CD4-positive, alpha-beta T cell (primary cell): ENCODE measurements at places on chromosomes 2 and 18. TPM values are rescaled to one million over a fixed set of nuclear protein-coding genes. Genes with fewer than 3 reads are reported as not detected.
A peak's percentile ranks its signal among the peaks of the same experiment; 100 is the strongest.

DNA sequence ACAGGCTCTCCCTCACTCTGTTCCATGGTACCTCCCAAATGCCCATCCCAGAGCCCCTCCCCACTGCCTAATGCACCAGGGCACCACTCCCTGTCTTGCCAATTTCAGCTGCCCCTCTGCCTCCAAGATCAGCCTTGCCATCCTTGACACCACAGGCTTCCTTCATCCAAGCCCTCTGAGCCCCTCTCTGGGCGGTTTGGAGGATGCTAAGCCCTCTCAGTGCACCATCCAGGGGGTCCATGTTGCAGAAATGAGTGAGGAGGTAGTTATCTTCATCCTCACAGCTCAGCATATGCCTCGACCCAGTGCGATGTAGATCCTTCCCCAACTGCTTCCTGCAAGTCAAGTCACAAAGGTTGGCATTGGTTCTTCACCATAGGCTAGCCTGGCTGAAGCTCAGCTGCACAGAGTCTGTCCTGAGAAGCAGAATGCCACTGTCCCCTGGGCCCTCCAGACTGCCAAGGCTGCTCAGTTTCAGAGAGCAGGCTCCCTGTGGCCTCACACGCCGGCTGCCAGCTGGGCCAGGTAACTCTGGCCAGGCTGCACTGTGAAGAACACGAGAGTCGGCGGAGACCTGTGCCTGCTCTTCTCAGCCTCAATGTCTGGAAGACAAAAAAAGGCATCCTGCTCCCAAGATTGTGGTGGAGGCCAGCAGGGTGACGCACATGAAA, 9.9 kb upstream of the MAP3K2 start:
- peaks cover 2% of the 10 kb centered on the region for H3K4me1 ChIP-seq
- no peak for DNase-seq
- no peak overlapping the region for H3K4me3 ChIP-seq
- no peaks in the 10 kb centered on the region for H3K36me3 ChIP-seq

DNA sequence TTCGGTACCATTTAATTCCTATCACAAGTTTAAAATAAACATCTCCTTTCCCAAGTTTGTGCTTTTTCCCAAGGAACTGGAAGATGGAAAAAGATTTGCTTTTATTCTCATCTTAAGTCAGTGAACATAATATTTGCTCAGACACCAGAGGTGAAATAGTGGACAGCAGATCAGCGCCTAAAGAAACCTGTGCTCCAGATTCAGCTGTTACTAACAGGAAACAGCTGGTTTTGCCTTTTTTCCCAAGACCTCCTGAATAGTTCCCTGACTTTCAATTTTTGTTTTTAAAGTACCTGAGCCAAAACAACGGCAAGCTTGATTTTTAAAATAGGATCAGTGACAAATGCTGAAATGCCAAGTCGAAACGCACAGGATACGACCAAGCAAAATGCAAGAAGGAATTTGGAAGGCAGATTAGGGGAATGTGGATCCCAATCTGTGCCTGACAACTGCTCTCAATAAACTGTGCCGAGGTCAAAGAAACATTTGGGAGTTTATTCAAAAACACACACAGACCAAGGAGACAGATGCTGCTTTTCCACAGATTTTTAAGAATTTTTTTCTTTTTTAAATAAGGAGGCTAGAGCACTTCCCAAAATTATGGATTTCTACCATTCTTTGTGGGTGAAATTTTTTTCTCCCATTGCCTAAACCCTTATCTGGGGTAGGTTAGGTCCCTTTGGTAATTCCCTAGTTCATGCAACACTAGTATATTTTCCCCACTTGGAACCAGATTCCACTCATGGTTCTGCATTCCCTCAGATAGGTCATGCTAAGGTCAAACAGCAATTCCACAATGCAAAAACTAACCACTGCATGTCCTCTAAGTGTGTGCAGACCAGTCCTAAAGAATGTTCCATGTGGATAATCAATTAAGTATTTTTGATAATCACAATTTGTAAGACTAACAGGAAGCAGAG, 121.5 kb upstream of the PDE1A start:
- H3K4me1 ChIP-seq: no peaks in the 10 kb centered on the region
- DNase-seq: no peak
- no peak overlapping the region for H3K27ac ChIP-seq
- no peak overlapping the region for H3K4me3 ChIP-seq
- H3K36me3 ChIP-seq: no peaks in the 10 kb centered on the region

DNA sequence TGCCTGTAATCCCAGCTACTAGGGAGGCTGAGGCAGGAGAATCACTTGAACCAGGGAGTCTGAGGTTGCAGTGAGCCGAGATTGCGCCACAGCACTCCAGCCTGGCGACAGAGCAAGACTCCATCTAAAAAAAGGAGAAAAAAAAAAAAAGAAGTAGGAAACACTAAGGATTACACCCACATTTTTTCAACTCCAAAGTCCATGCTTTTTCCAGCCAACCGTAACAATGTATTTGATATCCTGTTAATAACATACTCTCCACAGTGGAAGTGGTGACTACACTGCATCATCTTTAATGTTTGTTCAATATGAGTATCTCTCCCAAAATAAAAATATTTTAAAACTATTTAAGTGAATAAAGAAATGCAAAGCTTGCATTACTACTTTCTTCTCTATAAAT, 481.6 kb upstream of the ACVR2A start:
- H3K36me3 ChIP-seq: no peaks in the 10 kb centered on the region
- DNase-seq: no peak
- H3K27me3 ChIP-seq: no peaks in the 10 kb centered on the region

TGFA gene
- total RNA-seq: 0.88 TPM

DNA sequence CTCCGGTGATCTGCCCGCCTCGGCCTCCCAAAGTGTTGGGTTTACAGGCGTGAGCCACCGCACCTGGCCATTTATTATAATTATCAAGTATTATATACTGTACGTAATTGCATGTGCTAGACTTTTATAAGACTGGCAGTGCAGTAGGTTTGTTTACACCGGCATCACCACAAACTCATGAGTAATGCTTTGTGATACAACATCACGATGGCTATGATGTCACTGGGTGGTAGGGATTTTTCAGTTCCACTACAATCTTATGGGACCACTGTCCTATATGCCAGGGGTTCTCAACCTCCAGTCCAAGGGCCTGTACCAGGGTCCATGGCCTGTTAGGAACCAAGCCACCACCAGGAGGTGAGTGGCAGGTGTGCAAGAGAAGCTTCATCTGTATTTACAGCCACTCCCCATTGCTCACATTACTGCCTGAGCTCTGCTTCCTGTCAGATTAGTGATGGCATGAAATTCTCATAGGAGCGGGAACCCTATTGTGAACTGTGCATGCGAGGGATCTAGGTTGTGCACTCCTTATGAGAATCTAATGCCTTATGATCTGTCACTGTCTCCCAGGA, 9.4 kb downstream of the SCYGR4 start:
- H3K36me3 ChIP-seq: no peaks in the 10 kb centered on the region
- H3K27me3 ChIP-seq: no peaks in the 10 kb centered on the region
- DNase-seq: no peak
- H3K27ac ChIP-seq: no peak overlapping the region

- H3K36me3 ChIP-seq: no peaks in the 10 kb centered on the region
- no peak for DNase-seq
- no peak overlapping the region for H3K27ac ChIP-seq
- H3K4me1 ChIP-seq: no peaks in the 10 kb centered on the region
- no peak overlapping the region for H3K4me3 ChIP-seq
Measured at GRCh38 chr18:10923551-10924070, 225.8 kb downstream of the PIEZO2 start.

DNA sequence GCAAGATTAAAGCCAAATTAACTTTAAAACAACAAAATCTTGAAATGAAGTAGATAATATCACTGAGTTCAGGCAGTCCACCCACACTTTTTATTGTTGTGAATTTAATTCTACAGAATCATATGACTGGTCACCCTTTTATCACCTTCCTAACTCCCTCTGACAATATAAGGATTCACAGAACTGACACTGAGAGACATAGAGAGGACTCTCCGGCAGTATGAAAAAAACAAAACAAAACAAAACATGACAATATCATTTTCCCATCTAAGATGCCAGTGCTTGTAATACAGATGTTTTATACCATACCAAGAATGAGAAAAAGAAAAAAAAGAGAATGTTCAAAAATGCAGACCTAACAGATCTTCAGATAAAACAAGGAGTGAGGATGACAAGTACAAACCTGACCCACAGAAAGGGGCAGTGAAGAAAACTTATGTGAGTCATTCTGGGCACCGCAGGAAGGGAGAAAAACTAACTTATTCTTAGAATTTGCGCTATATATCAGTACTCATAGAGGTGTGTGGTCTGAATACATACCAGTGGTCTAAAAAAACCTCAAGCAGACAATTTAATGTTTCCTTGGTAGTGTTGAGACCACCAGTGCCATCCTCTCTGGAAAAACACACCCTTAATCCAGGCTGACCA, 136.6 kb downstream of the ZAP70 start:
- H3K36me3 ChIP-seq: peaks cover 5% of the 10 kb centered on the region
- no peak overlapping the region for H3K4me3 ChIP-seq
- no peaks in the 10 kb centered on the region for H3K27me3 ChIP-seq

ROCK2 gene
- 6.9 TPM for total RNA-seq

DNA sequence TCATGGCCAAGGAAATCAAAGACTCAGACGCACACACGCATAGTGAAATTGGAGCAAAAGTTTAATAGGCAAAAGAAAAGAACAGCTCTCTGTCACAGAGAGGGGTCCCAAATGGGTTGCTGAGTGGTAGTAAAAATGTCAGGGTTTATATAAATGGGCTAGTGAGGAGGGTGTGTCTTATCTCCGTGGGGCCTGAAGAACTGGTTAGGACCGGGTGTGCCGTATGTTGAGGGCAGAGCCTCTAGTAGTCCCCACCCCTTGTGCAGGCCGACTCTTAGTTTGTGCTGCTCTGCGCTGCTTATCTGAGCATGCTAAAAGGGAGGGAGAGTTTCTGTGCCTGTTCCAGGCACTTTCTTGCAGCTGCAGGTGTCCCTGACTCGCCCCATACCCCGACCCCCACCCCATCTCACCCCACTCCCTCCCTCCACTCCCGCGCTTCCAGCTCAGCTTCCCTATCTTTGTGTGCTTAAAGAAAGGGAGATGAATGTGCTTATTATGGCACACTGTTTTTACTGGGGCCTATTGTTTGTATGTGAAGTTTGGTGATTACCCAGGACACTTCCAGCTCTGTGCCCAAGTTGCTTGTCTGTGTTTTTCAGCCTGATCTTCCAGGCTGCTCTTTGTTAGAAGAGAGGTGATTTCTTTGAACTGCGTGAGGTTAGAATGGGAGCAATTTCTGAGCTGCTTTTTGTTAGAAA, 167.4 kb downstream of the SPAG16 start:
- no peaks in the 10 kb centered on the region for H3K36me3 ChIP-seq
- H3K4me1 ChIP-seq: no peaks in the 10 kb centered on the region
- H3K27me3 ChIP-seq: no peaks in the 10 kb centered on the region

GRCh38 chr2:20430461-20431300, 16.2 kb upstream of the RHOB start:
- peaks cover 2% of the 10 kb centered on the region for H3K4me1 ChIP-seq
- H3K36me3 ChIP-seq: no peaks in the 10 kb centered on the region
- H3K27ac ChIP-seq: no peak overlapping the region
- H3K4me3 ChIP-seq: no peak overlapping the region

DNA sequence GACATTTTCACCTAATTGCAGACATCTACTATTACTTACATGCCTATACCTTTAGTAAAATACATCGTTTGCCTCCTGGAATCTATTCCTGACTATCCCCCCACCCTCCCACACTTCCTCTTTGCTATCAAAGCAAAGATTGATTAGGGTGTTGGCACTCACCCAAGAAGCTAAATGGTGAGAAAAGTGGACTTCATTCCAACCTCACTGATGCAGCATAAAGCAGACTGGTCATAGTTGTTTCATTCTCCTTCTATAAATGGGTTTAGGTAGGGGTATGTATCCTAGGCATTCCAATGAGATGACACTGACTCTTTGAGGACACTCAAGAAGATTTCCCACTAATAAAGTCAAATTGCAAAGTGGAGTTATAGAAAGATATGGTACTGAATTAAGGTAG, 97.4 kb downstream of the LRP1B start:
- H3K27me3 ChIP-seq: no peaks in the 10 kb centered on the region
- no peak for DNase-seq
- no peak overlapping the region for H3K4me3 ChIP-seq
- H3K36me3 ChIP-seq: no peaks in the 10 kb centered on the region
- no peak overlapping the region for H3K27ac ChIP-seq
- no peaks in the 10 kb centered on the region for H3K4me1 ChIP-seq

GRCh38 chr2:46367286-46367685, 70.1 kb downstream of the EPAS1 start:
- H3K4me3 ChIP-seq: no peak overlapping the region
- no peaks in the 10 kb centered on the region for H3K36me3 ChIP-seq
- peaks cover 6% of the 10 kb centered on the region for H3K4me1 ChIP-seq
- no peak for DNase-seq

ZNF521 gene
- not detected for total RNA-seq

- no peak overlapping the region for H3K27ac ChIP-seq
- no peaks in the 10 kb centered on the region for H3K27me3 ChIP-seq
- H3K4me1 ChIP-seq: peaks cover 2% of the 10 kb centered on the region
- no peak overlapping the region for H3K4me3 ChIP-seq
Measured at GRCh38 chr2:218023636-218024035, 20.8 kb upstream of the TNS1 start.

ANKRD30B gene
- not detected for total RNA-seq

DNA sequence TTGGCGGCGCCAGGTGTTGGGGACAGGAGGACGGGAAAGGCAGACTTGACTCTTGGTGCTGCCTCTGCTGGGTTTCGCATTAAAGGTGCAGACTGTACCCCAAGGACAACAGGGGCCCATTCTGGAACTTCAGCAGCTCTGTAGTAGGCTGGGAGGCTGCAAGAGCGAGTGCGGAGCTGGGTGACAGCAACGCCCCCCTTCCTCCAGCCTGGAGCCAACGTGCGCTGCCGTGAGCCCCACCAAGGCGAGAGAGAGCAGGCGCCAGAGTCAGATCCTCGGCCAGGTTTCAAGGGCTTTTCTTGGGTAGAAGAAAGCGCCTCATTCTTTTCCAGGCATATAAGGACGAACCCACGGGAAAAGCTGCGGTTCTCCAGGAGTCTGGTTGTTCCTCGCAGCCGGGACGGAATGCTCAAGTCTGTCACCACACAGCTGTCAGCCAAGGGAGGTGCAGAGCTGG, 1.9 kb downstream of the DOK6 start:
- H3K4me3 ChIP-seq: no peak overlapping the region
- H3K36me3 ChIP-seq: no peaks in the 10 kb centered on the region
- no peak for DNase-seq
- no peak overlapping the region for H3K27ac ChIP-seq

CDH2 gene
- not detected for total RNA-seq

DIS3L2 gene
- 62.9 TPM for total RNA-seq

- H3K4me3 ChIP-seq: peak overlapping the region; percentile 68
- DNase-seq: peak; percentile 66
- no peaks in the 10 kb centered on the region for H3K27me3 ChIP-seq
- peaks cover 6% of the 10 kb centered on the region for H3K36me3 ChIP-seq
- H3K4me1 ChIP-seq: peaks cover 99% of the 10 kb centered on the region
Measured at GRCh38 chr2:239264838-239265651, 135.8 kb downstream of the HDAC4 start.
